ENCODE measurements at places on chromosomes 16 and 17. TPM values are rescaled to one million over a fixed set of nuclear protein-coding genes. Genes with fewer than 3 reads are reported as not detected.

DOC2A gene
- 0.19 TPM for total RNA-seq

KRTAP9-8 gene
- not detected for total RNA-seq

NTN1 gene
- total RNA-seq: 0.10 TPM

TP53TG3B gene
- total RNA-seq: not detected

CES5A gene
- not detected for total RNA-seq

CCL1 gene
- total RNA-seq: 0.87 TPM

PLD2 gene
- total RNA-seq: 17.3 TPM

ZNF205 gene
- total RNA-seq: not detected

CWC25 gene
- 30.5 TPM for total RNA-seq

LRRC3C gene
- not detected for total RNA-seq

ARHGDIG gene
- not detected for total RNA-seq

All from activated CD4-positive, alpha-beta T cell treated with anti-CD3 and anti-CD28 coated beads, Interleukin-2, amount 10 ng/mL, durations not matched to agents 7 days and 5 days (primary cell).